Activated T-helper 2 cell treated with anti-CD3 and anti-CD28 coated beads, Interferon-gamma antibody, Interleukin-2, Interleukin-4, amounts not matched to agents 10 μg/mL and 5 μg/mL and 100 μg/mL, durations not matched to agents 14 hours and 24 hours and 36 hours (primary cell): ENCODE measurements at places on chromosomes 2 and 18. TPM values are rescaled to one million over a fixed set of nuclear protein-coding genes. Genes with fewer than 3 reads are reported as not detected.

GRCh38 chr2:57543211-57543610, 503.4 kb upstream of the VRK2 start:
- DNase-seq: no peak

GRCh38 chr2:28516430-28516829, 20.6 kb downstream of the PLB1 start:
- DNase-seq: no peak

GRCh38 chr2:197946562-197946961, 142.2 kb downstream of the PLCL1 start:
- DNase-seq: no peak

- DNase-seq: no peak
Observed at GRCh38 chr2:164745012-164745797, 96.4 kb downstream of the COBLL1 start.

The STK11IP gene
- total RNA-seq: 32.5 and 38.1 TPM in 2 replicates

GRCh38 chr2:184765112-184765895, 167.0 kb downstream of the ZNF804A start:
- DNase-seq: no peak

DNA sequence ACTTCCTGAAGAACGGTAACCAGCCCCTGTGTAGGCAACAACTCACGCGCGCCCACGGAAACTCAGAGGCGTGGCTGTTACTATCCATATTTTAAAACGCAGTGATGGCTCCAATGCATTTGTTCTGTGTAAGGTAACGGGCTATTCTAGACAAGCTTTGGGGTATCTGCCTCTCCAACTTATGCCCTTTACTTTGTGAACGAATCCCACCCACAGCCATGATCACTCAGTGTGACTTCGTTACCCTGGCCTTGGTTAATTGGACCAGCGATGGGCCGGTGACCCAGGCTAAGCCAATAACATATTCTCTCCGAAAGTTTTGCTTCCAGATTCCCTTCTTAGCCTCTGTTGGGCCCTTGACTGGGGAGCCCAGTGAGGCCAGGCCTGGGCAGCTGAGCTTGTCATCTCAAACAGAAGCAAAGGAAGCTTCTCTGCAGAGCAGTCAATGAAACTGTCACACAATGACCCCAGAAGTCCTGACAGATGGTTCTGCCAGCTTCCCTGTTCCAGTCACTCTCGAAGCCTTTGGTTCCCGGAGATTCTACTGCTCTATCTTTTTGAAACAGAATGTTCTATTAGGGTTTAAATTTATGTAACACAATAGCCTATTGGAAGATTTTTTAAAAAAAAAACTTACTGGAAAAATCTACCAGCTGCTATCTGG, 30.7 kb upstream of the ROCK2 start:
- no peak for DNase-seq

DNA sequence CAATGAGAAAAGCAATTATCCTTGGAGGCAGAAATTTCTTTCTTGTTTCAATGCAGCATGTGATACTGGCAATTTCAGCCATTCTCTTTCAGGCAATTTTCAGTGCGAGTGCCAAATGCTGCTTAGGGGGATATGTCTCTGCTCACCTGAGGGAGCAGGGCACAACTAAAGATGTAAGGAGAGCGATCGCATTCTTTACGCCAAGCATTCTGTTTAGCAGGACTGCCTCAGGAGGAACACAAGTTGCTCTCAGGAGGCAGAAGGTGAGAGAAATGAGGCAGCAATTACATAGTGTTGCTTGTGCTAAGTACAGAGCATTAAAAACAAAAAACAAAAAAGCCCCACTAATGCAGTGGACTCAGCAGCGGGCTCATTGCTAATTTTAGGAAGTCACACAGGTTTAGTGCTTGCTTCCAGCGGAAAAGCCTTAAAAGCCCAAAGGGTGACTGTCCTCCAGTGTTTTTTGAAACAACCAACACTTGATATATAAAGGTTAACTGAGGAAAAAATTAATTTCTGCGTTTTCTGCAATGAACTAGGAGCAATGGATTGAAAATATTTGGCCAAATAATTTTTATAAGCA, 116.9 kb downstream of the METTL8 start:
- DNase-seq: no peak

The CEBPZ gene
- 59.3 and 61.8 TPM in 2 replicates for total RNA-seq

The POTEI gene
- total RNA-seq: not detected in 2 replicates

DNA sequence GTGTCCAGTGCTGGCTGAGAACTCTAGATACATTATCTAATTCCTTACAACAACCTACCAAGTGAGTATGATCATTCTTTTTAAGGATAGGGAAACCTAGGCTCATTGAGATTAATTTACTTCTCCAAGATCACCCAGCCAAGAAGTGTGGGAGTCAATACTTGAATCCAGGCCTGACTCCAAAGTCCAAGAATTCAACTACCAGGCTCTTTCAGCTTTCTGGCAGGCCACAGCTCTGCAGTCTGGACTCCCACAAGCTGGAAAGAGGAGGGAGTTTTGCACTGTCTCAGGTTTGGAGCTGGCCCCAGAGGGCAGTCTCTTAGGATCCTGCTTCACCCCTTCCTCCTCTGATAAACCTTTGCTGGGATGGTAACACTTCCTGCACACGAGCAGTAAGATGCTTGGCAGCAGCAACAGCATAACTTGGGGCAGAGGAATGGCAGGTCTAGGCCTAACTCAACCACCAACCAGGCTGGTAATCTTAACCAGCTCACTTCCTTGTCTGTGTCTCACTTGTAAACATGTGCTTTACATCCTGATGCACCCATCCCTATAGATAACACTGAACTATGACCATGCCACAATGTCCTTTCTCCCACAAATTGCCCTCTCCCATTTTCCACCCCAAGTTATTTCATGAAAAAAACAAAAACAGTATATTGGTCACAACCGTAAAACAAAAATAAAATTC, 111.1 kb upstream of the ACAA2 start:
- no peak for DNase-seq

DNA sequence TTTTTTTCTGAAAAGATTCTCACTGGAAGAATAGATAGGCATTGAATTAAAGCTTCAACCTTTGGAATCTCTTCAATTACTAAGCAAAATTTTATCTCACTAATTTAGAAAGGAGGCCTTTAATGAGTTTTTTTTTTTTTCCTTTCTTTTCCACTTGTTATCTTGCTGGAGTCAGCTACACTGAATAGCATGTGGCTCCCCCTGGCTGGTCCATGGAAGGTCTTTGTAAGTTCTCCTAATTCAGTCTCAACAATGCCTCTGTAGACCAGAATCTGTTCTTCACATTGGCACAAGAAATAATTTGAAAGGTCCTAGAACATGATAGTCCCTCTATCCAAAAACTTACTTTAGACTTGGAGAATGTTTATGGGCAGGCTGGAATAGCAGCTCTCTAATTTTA, 24.2 kb upstream of the SCN1A start:
- no peak for DNase-seq

DNA sequence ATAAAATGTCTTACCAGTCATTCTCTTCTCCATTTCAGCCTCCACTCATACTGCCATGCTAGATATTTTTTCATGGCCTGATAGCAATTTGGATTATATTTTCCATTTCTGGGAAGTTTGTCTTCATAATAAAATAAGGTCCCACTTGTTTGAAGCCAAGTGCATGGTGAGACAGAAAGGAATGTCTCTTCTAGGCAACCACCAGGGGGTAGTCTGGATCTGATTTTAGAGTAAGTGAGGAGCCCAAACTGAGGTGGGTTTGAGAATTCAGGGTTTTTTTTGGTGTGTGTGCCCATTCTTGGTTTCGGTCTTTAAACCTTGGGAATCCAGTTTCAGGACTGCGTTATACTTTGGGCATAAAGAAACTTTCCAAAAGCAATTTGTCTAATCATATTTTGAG, 315.5 kb downstream of the RPRM start:
- no peak for DNase-seq

GRCh38 chr2:112476434-112476833, 5.5 kb upstream of the TTL start:
- DNase-seq: no peak

DNA sequence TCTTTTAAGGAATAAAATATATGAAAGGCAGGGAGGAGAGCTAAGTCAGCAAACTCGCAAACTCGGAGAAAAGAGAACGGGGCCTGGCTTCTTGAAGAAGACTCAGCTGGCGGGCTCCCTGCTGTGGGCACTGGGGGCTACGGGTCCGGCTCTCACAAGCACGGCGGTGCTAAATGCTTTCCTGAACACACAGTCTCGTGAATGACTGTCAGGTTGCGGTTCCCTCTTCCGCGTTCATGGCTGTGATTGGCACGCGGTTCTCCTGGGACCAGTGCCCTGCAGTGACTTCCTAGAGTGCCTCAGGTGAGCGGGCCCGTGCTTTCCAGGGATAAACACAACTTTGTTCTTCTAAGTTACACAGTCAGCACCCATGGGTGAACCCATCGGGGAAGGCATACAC, 208.4 kb downstream of the HDAC4 start:
- DNase-seq: no peak

- no peak for DNase-seq
Observed at GRCh38 chr2:207790898-207791297, 21.2 kb upstream of the FZD5 start.

GRCh38 chr2:54459037-54459441, 2.9 kb downstream of the SPTBN1 start:
- no peak for DNase-seq

GRCh38 chr18:24515721-24516120, 55.3 kb downstream of the HRH4 start:
- DNase-seq: no peak

DNA sequence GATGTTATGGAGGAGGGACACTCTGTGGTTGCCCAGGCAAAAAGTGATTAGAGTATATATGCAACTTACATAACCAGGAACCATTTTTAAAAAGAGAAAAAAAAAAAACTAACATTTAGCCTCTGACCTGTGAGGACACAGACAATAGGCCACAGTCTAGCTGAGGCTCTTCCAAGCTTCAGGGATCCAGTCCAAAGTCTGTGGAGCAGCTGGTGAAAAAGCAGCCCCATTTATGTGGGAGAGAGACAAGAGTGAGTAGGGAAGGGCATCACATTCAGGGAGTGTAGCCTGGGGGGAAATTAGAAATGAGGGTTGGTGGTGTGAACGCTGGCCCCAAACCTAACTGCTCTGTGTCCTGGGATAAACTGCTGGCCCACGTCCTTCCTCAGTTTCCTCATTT, 122.8 kb downstream of the MYO5B start:
- no peak for DNase-seq

- DNase-seq: no peak
Observed at GRCh38 chr2:236124182-236124893, 43.8 kb downstream of the GBX2 start.

DNA sequence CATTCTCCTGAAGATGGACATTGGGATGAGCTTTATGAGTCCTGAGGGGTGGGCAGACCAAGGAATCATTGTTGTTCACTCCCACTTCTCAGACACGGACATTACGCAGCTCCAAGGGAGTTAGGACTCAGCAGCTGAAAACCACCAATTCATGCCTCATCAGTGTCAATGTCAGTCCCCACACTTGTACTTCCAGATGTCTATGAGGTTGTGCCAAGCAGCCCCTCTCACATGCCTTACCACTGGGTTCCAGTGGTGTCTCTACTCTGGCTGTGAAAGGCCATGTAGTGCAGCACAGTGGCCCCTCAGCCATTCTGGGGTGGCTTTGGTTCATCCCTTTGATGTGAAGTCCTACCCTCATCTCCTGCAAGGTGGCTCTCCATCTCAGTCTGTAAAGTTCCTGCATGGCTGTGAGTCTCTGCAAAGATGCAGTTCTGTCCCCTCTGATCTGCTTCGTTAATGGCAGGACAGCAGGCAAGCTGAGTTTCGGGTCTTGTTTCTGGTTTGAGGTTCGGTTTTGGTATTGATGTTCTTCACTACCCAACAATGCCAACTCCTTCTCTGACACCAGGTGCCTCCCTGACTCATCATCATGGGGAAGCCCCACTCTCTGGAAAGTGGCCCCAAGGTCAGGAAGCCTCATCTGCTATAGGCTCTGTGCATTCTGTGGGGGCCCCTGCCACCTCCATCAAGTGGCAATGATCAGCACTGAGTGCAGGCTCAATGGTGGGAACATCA, 14.0 kb upstream of the COL6A3 start:
- peak; percentile 31 for DNase-seq

- no peak for DNase-seq
Observed at GRCh38 chr2:189047171-189047888, 73.2 kb downstream of the COL3A1 start.

DNA sequence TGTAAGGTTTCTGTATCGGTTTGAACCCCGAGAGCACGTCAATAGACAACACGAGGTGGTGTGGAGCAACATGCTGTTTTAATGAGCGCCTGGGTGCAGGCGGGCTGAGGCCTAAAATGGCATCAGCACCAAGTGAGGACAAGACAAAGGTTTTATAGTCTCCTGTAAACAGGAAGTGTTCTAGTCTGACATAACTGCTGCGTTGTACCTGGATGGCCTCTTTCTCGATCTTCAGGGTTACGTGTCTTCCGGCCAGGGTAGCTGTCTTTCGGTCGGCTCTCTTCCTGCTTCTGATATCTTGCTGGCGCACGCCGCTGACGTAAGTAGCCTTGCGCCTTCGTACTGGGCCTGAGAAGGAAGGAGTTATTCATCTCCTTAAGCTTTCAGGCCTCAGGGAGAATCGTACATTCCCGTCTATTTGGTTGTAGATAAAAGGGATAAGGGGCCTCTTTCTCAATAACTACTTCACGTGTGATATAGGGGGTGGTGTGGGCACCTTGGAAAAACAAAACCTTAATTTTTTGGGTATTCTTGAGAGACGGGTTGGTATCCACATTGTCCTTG, 53.5 kb downstream of the KYNU start:
- no peak for DNase-seq

GRCh38 chr2:4144731-4145130, 441.4 kb downstream of the DCDC2C start:
- DNase-seq: no peak

The ASB18 gene
- total RNA-seq: not detected in 2 replicates

- DNase-seq: no peak
Observed at GRCh38 chr2:44052584-44052983, 56.8 kb upstream of the LRPPRC start.

DNA sequence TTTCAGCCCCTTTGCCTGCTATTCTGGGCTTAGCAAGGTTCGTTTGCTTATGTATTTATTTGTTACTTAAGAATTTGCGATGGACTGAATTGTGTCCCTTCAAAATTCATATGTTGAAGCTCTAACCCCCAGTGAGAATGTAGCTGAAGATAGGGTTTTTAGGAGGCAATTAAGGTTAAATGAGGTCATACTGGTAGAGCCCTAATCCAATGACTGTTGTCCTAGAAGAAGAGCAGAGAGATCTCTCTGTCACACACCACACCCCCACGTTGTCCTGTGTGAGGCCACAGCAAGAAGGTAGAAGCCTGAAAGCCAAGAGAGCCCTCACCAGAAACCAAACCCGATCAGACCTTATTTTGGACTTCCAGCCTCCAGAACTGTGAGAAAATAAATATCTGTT, 66.7 kb downstream of the KIAA1328 start:
- no peak for DNase-seq

DNA sequence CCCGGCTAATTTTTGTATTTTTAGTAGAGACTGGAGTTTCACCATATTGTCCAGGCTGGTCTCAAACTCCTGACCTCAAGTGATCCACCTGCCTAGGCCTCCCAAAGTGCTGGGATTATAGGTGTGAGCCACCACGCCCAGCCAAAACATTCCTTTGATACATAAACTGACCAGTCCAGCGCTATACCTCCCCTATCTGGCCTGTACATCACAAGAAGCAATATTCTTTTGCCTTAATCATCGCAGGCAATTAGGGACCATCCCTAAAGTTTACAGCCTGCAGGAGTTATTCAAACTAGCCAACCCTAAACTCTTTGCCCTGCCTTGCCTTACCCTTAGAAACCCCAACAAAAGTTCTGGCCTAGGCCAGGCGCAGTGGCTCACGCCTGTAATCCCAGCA, 6.8 kb upstream of the PPM1G start:
- no peak for DNase-seq

- DNase-seq: no peak
Observed at GRCh38 chr18:41977233-41977632, 22.2 kb downstream of the PIK3C3 start.

The HOXD12 gene
- total RNA-seq: not detected in 2 replicates

The AMER3 gene
- not detected in 2 replicates for total RNA-seq

GRCh38 chr18:58323866-58324762, 280.1 kb downstream of the NEDD4L start:
- no peak for DNase-seq
